ENCODE measurements at places on chromosomes 11 and 22.
A peak's percentile ranks its signal among the peaks of the same experiment; 100 is the strongest.

DNA sequence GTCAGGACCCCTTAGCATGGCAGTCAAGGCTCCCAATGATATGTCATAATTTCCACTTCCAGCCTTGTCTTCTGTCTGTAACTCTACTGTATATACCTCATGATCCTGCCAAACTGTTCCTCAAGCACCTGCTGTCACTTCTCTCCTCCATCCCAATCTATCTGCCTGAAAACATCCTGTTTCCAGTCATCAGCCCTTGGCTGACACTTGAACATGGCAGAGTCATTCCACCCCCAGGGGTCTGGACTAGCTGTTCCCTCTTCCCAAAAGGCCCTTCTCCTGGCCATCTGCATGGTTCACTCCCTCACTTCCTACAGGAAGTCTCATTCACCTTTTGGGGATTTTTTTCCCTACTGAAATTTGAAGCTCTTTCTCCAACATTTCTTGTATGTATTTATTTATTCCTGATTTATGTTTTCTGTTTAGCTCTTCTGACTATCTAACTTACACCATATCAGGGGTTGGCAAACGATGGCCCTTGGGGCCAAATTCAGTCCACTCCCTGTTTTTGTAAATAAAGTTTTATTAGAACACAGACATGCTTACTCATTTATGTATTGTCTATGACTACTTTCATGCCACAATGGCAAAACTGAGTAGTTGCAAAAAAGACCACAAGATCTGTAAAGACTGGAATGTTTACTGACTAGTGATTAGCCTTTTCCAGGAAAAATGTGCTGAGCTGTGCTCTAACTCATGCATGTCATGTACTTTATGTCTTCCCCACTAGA lies 278.4 kb downstream of the KIRREL3 start:
- DNase-seq, result no peak

DNA sequence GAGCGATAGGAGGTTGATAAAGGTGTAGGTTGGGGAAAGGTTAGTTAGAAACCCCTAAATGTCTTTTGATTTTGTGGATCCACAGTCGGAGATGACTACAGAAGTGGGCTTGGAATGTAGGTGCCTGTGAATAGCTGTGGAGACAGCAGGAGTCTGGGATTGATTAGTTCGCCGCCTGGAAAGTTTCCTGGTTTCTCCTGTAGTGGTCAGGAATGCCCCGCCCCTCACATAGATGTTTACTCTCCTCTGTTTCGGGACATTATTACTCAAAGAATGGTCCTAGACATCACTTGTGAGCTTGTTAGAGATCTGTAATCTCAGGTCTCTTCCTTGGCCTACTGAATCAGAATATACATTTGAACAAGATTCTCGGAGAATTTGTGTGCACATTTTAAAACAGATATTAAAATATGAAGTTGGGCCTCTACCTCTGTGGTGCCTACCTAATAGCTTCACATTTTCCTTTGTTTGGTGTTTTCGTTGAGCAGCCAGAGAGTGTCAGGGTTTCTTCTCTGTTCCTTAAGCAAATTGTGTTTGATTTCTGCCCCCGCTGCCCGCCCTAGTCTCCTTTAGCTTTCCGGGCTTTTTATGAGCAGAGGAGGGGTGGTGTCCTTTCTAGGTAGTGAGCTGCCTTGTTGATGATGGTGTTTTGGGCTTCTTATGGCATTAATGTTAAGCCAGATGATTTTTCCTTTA lies 89.4 kb downstream of the PPP6R3 start:
- DNase-seq, result no peak

- DNase-seq, result no peak
Observed at GRCh38 chr11:44674809-44675208, 52.0 kb upstream of the TSPAN18 start.

DNA sequence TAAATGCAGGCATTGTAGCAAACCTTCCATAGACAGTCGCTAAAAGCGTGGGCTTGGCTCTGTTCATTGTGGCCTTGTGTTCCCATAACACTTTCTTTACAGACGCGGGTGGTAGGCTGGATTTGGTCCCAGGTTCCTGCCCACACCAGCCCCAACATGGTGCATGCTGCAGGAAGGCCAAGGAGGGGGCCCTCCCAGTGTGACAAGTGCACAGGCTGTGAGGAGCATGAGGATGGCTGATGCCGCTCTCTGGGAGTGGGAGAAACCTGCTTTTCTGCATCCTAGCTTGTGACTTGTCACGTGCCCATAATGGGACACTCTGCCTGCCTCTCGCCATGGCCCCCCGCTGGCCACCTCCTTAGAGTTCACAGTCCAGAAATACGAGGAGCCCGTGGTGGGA lies 161.8 kb upstream of the B3GAT1 start:
- DNase-seq, result no peak

DNA sequence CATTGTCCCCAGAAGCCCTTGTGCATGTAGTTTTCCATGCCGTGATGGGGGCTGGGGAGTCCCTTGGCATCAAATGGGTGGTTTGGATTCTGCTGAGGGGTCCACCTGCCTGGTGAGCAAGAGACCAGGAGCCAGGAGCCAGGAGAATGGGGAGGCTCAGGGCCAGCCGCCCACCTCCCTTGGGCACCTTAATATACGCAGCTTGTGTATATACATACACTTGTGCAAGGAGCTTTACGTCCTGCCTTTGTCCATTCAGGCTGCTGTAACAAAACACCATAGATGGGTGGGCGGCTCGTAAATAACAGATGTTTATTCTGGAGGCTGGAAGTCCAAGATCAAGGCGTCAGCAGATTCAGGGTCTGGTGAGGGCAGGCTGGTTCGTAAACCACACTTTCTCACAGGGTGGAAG lies 62.5 kb downstream of the SMIM38 start:
- DNase-seq, result no peak

- no peak for DNase-seq
Observed at GRCh38 chr22:32920734-32921133, 119.2 kb downstream of the TIMP3 start.

DNA sequence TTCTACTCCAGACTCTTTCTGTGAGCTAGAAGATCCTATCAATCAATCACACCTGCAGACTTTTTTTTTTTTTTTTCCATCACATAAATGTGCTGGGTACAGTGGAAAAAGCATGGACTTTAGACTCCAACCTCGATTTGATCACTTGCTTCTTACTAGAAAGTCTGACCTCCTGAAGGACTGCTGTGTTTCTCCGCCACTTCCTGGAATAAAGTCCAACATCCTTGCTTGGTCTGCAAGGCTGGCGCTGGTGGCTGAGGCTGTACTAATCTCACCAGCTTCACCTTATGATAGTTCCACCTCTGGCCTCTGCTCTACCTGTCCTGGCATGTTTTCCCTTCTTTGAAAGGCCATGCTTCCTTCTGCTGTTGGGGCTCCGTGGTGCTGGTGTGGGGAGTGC lies 60.9 kb upstream of the SESN3 start:
- DNase-seq, result no peak

DNA sequence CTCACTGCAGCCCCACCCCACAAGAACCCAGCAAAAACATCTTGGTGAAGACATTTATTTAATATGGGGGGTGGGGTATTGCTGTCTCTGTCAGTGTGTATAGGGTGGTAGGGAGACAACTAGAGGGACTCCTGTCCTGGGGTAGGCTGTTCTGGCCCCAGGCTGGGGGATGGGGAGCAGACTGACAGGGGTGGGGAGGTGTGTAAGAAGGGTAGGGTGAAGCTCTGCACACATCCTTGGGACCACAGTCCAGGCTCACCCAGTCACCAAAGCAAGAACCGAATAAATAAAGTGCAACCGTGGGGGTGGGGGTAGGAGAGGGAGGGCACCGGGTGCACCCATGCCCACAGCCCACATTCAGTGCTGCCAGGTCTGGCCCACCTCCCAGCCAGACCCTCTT lies 7.8 kb upstream of the HPX start:
- no peak for DNase-seq

- no peak for DNase-seq
Observed at GRCh38 chr11:23725752-23726151, 771.1 kb upstream of the LUZP2 start.

DNA sequence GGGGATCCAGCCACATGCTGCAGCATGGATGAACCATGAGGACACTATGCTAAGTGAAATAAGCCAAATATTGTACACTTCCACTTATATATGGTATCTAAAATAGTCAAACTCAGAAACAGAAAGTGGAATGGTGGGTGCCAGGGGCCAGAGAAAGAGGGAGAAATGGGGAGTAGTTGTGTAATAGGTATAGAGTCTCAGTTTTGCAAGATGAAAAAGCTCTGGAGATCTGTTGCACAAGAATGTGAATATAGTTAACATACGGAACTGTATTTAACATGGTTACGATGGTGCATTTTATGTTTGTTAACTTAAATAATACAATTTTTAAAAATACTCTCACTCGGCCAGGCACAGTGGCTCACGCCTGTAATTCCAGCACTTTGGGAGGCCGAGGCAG lies 21.2 kb downstream of the GDPD5 start:
- no peak for DNase-seq

DNA sequence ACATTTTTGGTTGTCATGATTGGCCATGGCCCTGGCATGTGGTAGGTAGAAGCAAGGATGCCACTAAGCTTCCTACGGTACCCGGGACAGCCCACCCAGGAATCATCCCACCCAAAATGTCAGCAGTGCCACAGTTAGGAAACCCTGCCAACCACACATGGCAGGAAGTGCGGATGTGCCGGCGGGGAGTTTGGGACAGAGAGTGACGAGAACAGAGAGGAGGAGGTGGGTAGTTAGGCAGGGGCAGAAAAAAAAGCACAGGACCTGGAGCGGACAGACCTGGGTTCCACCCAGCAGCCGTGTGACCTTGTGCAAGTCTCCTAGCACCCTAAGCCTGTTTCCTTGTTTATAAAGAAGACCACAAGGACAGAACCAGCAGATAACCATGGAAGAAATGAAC lies 3.3 kb downstream of the SPI1 start:
- no peak for DNase-seq

DNA sequence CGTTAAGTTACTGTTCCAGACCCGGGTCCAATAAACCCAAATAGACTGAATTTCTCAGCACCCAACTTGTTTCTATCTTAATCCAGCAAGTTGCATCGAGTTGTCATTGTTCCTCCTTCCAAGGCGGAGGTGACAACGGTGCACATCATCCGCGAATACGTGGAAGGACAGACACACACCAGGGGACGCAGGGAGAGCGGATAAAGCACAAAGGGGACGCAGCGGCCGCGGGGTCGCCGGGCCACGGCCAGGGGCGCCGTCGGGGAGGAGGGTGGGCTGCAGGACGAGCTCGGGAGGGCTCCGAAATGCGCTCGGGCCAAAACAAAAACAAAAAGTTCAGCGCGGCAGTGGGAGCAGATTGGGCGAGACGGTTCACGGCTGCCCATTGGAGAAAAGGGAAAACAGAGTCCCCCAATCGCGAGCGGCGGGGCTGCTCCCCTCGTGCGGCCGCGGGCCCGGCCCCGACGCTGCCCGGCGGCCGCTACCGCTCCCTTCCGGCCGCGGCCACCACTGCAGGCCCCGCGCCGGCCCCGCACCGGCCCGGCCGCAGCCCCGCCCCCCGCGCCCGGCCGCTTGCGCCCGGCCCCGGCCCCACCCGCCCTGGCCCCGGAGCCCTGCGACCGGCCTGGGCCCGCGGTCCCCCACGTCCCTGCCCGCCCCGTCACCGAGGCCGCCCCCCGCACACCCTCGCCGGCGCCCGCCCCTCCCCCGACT lies 518 bp downstream of the KMT5B start:
- peak; percentile 33 for DNase-seq

DNA sequence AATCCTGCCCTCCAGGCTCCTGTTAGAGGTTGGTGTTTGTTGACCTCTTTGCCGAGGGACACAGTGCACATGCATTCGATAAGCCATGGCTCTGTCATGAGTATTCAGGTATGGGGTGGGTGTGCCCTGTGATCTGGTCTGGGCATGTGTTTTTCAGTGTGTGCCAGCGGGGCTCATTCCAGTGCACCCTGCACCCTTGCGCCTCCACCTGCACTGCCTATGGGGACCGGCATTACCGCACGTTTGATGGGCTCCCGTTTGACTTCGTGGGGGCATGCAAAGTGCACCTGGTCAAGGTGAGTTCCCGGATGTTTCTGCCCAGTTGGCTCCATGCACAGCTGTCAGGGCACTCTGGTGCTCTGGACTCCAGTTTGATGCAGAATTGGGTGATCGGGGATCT lies 44.2 kb downstream of the OTOG start:
- no peak for DNase-seq

DNA sequence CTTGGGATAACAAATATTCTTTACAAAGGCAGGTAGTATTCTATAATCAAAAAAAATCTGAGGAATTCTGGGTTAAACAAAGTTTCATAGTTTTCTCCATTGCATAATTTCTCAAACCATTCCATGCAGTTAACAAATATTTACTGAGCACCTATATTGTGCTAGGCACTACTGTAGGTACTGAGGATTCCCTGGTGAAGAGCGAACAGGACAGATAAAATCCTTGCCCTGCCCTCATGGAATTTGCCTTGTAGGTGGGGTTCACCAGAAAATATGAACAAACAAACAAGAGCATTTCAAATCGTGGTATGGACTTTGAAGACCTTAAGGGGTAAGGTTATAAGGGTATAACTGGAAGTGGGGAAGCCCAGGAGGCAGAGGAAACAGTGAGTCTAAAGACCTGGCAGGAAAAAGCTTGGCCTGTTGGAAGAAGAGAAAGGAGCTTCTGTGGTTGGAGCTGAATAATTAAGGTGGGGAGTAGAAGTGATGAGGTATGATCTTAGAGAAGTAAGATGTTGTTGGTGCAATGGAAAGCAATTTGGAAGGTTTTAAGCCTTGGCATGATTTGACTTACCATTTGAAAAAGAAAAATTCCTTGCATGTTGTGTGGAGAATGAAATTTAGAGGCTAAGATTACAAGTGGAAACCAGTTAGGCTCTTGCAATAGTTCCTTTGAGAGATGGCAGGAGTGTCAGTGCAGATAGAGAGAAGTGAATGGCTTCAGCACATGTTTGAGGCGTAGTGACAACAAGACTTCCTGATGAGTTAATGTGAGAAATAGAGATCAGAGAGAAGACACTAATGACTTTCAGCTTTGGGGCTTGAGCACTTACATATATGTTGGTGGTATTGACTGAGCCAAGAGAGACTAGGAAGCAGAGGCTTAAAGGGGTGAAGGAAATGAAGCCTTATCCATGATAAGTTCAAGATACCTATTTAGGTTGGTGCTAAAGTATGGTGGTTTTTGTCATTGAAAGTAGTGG lies 55.7 kb upstream of the PICALM start:
- DNase-seq, result no peak

- DNase-seq, result no peak
Observed at GRCh38 chr22:26023104-26023775, 146.0 kb upstream of the SEZ6L start.

DNA sequence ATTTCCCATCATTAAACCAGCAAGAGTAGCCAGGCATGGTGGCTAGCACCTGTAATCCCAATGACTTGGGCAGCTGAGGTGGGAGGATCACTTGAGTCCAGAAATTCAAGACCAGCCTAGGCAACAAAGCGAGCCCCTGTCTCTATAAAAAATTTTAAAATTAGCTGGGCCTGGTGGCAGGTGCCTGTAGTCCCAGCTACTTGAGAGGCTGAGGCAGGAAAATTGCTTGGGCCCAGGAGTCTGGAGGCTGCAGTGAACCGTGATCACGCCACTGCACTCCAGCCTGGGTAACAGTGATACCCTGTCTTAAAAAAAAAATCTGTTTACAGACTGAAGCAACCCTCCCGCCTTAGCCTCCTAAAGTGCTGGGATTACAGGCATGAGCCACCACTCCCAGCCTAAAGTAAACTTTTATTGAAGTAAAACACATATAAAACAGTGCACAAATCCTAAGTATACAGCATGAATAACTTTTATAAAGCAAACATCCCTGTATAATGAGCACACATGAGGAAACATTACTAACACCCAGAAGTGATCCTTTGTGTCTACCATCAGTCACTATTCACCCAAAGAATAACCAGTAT lies 12.6 kb downstream of the UCP3 start:
- DNase-seq, result no peak

Data from NCI-H2081 (cell line).